ENCODE measurements at places on chromosomes 5 and 9. TPM values are rescaled to one million over a fixed set of nuclear protein-coding genes. Genes with fewer than 3 reads are reported as not detected.

The ZNF608 gene
- total RNA-seq = 0.86 TPM

The ST8SIA4 gene
- total RNA-seq = 0.20 TPM

The SLC6A19 gene
- 0.22 TPM for total RNA-seq

The CNOT8 gene
- total RNA-seq = 33.9 TPM

The ARL14EPL gene
- 0.19 TPM for total RNA-seq

The CARTPT gene
- not detected for total RNA-seq

The CRB2 gene
- 0.06 TPM for total RNA-seq

The IFNA13 gene
- total RNA-seq = not detected

The PAX5 gene
- total RNA-seq = not detected

The MED27 gene
- 32.4 TPM for total RNA-seq

The HMCN2 gene
- 0.12 TPM for total RNA-seq

The SPINK7 gene
- not detected for total RNA-seq

The SLC36A2 gene
- total RNA-seq = not detected

The FTMT gene
- not detected for total RNA-seq

The RNF180 gene
- 0.26 TPM for total RNA-seq

The FAM81B gene
- not detected for total RNA-seq

The UGT3A2 gene
- not detected for total RNA-seq

The VDAC1 gene
- total RNA-seq = 400 TPM

The RNF224 gene
- total RNA-seq = 0.37 TPM

The ADAM19 gene
- total RNA-seq = 12.9 TPM

The WDR5 gene
- total RNA-seq = 60.4 TPM
